ENCODE measurements at places on chromosomes 2 and 18. TPM values are rescaled to one million over a fixed set of nuclear protein-coding genes. Genes with fewer than 3 reads are reported as not detected.
A peak's percentile ranks its signal among the peaks of the same experiment; 100 is the strongest.

DNA sequence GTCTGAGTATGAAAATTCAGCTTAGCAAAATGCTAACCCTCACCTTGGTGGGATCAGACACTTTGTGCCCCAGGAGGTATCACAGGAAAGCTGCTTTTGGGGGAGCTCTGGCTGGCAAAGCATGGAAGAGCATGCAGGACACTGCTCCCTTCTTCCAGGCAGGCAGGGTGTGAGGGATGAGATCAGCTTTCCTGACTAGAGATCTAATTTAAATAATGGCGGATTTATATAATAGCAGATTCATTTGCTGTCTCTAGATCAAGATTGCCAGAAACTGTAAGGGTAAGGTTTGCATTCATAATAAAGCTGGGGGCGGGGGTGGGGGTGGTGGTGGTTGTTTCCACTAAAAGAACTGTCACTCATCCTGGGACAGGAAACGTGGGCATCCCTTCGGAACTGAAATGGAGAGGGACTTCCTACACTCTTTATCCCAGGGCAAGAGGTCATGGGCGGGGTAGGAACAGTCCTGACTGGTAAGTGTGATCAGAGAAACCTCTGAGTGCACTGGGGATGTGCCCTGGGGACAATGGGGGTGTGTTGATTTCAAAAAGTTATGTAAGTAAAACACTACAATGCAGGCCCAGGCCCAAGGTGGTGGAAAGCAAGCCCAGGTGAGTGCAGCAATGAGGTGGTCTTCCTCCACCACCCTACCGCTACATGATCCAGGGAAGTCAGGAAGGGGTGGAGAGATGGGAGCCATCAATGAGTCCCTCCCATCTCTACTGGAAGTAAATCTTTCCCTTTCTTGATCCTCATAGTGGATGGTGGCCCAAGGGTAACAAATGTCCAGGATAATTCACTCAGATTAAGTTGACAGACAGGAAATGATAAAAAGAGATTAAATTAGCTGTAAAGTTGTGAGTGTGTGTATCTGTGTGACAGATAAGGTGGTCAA is 171.4 kb upstream of the SERPINE2 start:
- DNase-seq: no peak

Gene TBC1D8
- 14.7 TPM for total RNA-seq

- no peak for DNase-seq
Observed at GRCh38 chr2:146669735-146670134, 1175.1 kb upstream of the ACVR2A start.

DNA sequence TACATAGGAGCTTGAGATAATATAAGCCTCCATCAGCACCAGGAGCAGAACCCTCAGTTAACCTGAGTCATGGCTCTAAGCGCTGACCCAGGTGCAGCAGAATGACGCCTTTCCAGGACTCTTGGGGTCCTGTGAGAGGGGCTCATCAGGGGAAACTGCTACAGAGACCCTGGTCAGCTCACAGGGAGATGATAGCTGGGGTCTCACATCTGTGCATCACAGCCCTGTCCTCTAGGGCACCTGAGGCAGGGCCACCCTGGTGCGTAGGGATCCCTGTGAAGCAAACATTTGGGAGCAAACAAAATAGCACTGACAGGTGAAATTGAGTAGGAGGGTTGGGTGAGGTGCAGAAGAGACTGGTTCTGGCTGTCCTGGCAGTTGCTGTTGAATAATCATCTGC is 219.2 kb downstream of the SH3RF3 start:
- DNase-seq: no peak

DNA sequence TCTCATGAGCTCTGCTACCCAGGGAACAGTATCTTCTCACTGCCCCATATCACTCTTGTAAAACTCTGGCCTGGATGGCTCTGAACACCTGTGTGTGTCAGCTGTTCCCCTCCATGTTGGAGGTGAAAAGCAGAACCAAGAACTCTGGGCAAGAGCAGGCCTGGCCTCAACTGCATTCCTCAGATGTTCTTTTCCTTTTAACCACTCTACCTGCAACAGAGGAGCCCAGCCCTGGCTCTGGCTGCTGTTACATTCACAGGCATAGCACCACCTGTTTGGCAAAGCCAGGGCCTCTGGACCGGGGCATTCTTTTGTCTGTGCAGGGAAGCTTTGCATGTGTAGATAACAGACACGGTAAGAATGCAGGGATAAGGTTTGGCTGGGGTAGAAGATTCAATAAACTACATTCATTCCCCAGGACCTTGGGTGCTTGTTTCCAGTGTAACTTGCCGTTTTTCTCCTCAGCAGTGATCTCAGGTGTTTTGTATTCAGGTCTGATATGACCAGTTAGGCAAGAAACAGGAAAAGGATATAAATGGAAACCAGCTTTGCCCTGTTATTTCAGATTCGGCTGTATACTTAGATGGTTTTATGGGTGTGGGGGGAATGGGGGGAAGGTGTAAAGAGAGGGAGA is 95.1 kb downstream of the SPTBN1 start:
- DNase-seq: no peak

GRCh38 chr18:45652303-45653080 is 37.2 kb downstream of the SLC14A2 start:
- DNase-seq: no peak

GRCh38 chr2:154240921-154241379 is 369.2 kb downstream of the GALNT13 start:
- no peak for DNase-seq

GRCh38 chr2:128777196-128778035 is 458.7 kb upstream of the HS6ST1 start:
- no peak for DNase-seq

GRCh38 chr2:106191511-106192016 is 2.5 kb downstream of the UXS1 start:
- DNase-seq: no peak

DNA sequence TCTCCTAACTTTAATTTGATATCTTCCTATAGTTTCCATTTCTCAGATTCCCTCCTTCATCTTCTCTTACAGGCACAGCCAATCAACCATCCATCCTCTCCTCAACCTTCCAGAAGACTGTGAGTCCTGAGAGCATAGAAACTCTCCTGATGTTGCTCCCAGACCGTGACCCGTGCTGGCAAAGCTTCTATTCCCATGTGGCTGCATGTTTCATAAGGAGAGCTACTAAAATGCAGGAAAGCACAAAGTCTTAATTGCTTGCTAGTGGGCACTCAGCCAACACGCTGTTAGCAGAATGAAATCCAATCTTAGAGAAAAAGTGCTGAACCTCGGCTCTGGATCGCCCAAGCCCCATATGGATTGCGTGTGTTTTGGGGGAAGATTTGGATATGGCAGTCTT is 1244.7 kb upstream of the ZEB2 start:
- peak; percentile 21 for DNase-seq

DNA sequence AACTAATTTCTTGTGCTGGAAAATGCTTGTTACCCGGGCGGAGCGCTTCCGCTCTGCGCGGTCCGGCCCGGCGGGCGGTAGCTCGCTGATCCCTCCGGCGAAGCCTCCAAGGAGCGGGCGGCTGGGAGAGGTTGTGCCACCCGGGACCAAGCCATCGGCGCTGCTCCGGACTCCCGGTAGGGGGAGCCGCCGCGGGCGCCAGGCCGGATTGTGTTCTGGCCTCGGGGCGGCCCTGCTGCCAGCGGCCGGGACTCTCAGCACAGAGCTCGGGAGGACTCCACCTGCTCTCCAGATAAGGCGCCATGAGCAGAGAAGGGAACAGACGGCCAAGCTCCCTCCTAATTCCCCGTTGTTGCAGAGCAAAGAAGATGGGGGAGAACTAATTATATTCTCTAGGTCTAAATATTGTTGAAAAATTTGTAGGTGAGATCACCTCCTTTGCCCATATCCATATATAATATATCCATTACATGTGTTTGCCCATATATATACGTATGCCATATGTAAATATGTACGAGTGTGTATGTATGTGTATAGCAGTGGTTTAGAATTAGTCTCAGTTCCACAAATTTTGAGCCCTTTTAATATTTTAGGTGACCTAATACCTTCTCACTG is 13.8 kb upstream of the SATB2 start:
- peak; percentile 70 for DNase-seq

DNA sequence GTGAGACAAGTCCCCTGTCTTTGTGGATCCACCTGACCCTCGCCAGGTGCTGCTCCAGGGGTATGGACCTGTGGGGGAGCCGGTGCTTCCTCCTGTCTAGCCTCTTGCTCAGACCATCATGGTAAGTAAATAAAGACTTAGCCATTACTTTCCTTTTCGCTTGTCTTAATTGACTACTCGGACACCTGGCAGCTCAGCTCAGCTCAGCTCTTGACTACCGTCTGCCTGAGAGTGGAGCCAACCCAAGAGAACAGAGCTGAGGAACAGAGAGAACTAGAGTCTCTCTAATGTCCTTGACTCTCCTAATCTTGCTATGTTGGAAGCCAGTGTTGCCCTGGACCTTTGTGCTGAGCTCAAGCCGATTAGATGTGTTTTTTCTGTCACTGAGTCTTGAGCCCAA is 170.3 kb upstream of the CXCR4 start:
- no peak for DNase-seq

Gene SERPINB3
- not detected for total RNA-seq

DNA sequence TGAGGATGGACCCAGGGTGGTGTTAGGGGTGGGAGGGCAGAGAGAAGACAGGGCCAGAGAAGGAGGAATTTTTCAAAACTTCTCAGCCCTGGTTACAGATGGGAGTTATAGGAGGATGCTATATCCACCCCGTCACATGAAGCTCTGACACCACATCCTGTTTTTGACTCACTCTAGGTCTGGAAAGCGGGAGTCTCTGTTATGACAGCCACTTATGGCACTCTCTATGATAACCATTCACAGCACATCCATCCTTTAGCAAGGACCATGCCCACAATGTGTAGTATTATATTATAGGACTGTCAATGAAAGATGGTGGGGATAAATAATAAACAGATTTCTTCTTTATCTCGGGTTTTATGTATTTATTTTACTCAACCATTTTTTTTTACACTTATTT is 461.2 kb downstream of the CDH2 start:
- no peak for DNase-seq

GRCh38 chr2:65049010-65049639 is 7.1 kb upstream of the CEP68 start:
- DNase-seq: peak; percentile 28

DNA sequence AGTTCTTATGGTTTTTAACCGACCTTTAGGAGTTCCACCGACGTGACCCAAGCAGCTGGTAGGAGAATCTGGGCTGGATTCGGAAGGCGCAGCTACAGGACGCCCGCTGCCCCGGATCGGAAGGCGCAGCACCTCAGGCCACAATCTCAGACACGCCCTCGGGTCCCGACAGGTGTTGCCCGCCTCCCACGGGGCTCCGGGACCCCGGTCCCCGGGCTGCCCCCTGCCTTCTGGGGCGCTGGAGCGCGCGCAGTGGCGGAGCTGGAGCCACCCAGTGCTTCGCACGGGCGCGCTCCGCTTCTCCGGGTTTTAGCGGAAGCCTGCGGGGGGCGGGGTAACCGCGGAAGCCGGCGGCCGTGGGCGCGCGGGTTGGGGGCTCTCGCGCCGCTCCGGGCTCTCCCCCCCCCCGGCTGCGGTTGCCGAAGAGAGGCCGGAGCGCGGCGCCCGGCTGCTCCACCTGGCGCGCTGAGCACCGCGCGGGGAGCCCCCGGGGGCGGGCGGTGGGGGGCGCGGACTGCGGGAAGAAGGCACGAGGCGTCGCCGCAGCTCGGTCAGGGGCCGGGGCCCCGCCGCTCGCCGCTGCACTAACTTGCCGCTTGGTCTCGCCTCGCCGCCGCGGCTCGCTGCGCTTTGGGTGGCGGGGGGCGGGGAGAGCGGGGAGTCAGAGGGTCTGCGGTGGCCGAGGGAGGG is 718.8 kb downstream of the DPP10 start:
- no peak for DNase-seq

- no peak for DNase-seq
Observed at GRCh38 chr2:49224426-49225010, 70.2 kb upstream of the FSHR start.

DNA sequence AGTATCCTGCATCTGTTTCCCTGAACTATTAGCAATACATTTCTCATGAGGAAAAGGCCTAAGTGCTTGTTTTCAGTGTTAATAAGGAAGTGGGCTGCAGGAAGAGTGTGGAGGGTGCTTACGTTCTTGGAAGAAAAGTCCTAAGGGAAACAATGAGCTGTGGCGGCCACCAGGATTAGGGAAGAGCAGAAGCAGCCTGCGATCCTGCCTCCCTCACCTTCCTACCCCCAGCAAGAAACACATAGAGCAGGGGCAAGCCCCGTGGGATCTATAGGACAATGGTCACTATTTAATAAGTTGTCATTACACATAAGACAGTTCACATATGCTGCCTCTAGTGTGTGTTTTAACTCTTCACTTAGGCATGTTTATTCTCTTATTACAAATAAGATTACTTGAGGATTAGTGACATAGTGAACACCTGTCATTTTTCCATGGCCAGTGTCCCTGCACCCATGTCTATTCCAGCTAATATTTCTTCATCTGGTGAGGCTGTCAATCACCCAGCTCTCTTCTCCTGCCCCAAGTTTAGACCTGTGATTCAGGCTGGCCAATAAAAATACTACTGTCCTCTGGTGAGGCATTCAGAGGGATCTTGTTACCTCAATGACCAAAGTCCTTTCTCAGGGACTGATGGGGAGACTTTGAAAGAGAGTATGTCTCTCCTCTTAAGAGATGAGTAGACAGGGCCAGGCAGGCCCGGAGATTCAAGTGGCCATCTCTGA is 510.9 kb upstream of the CELF4 start:
- DNase-seq: no peak

GRCh38 chr2:67858886-67859285 is 203.9 kb downstream of the C1D start:
- no peak for DNase-seq

GRCh38 chr18:61471942-61472341 is 138.7 kb downstream of the CDH20 start:
- no peak for DNase-seq

GRCh38 chr2:172572981-172573380 is 17.1 kb downstream of the PDK1 start:
- DNase-seq: no peak

Gene MEIS1
- total RNA-seq: 3.2 TPM

Gene IL1R1
- 13.9 TPM for total RNA-seq

- DNase-seq: no peak
Observed at GRCh38 chr18:9244376-9244775, 90.2 kb upstream of the TWSG1 start.

Gene IL36B
- not detected for total RNA-seq

DNA sequence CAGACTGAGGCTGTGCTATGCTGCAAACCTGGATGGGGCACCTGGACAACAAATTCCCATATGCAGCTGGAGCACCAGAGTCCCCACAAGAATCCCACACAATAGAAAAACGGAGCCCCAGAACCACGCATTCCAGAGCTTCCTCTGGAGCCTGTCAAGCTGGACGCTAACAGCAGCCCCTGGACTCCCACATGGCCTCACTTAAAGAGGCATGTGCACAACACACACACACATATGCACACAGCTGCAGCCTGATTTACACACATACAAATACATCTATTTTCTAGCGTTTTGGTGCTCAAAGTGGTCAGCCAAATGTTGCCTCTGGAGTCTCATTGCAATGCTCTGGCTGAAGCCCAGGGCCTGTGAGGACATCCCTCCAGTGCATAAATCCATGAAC is 632.7 kb upstream of the ID2 start:
- DNase-seq: no peak

Gene C2orf66
- not detected for total RNA-seq

Gene MC4R
- total RNA-seq: not detected

Gene IHH
- total RNA-seq: not detected

- peak; percentile 37 for DNase-seq
Observed at GRCh38 chr2:134988994-134989605, 58.1 kb downstream of the MAP3K19 start.

All from myocyte (in vitro differentiated cells).